Globus pallidus (tissue), 1 donor: ENCODE measurements at places on chromosomes 5 and 9.

DNA sequence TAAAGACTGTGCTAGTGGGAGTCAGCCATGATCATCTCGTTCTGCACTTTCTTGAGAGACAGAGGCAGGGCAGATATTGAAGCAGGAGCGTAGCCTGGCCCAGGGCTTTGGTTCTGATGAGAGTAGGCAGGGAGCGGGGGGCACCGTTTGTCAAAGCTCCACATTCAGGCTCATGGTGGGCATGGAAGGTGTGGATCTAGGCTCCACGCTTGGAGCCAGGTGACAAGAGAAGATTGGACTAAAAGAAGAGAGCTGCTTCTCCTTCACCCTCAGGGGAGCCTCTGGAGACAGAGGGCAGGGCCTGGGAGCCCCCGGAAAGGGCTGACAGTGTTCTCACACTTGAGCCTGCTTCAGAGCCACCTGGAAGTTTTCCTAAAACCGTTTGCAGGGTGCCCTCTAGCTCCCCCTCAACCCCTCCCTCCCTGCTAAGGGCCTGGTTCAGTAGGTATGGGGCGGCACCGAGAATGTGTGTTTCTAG lies 24.7 kb upstream of the FCN2 start:
- no peak for DNase-seq

DNA sequence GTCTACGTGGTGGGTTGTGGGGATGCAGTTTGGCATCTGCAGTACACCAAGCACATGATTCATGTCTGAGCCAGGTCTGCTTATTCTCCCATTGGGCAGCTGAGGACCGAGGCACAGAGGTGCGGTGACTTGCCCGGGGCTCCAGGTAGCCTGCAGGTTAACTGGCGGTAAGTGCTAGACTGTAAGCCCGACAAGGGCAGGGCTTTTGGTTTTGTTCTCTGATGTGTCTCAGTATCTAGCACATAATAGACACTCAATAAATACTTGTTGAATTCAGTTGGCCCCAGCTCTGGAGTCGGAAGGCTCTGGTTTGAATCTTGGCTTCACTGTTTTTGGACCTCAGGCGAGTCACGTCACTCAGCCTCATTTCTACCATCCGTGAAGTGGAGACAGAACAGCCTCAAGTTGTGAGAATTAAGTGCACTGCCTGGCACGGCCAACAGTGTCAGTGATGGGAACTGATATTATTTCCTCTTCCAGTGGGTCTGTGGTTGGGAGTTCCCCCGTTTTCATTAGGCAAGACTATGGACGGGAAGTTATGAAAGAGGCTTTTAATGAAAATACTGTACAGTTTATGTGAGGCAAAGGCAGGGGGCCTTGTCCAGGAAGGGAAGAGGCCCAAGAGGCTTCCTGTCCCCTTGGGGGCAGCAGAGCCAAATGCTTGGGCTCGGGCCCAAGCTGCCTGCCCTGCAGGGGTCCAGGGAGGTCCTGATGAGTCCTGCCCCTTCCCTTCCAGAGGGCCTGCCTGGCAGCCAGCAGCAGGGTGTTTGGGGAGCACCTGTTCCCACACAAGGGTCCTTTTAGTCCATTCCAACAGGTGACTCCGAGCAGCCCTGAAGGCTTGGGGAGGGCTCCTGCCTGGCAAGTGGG lies 3.3 kb downstream of the PRELID1 start:
- DNase-seq: peak; percentile 26

DNA sequence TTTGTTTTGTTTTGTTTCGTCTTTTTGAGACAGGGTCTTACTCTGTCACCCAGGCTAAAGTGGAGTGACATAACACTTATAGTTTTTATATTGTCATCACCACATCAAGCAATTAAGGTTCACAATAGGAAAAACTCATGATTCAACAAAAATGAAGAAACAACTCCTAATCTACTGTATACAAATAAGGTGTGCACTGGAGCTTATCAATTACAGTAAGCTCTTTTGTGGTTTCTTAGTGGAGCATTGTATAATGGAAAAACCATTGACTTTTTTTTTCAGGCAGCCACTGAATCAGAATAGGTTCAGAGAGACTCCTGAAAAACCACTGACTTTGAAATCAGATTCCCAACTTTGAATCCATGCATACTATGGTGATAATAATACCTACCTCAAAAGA lies 10.8 kb upstream of the PLIN2 start:
- DNase-seq: no peak

GRCh38 chr9:71692337-71692736 lies 76.0 kb downstream of the CEMIP2 start:
- no peak for DNase-seq

DNA sequence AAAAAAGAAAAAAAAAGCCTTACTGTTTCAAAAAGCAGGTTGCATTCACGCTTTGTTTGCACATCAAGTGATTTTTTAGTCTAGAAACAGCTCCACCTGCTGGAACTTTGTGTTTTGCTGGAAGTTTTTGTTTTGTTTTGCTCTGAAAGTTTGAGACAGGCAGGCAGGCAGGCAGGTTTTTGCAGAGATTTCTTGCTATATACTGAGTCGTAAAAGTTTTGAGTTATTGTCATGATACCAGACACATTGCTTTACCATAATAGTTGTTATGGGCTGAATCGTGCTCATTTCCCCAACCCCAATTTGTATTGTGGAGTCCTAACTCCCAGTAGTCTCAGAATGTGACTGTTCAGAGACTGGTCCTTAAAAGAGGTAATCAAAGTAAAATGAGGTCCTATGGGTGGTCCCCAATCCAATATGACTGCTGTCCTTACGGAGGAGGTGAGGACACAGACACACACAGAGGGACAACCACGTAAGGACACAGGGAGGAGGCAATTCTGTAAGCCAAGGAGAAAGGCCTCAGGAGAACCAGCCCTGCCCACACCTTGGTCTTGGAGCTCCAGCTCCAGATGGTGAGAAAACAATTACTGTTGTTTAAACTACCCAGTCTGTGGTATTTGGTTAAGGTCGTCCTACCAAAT lies 20.9 kb downstream of the OR2Y1 start:
- peak; percentile 1 for DNase-seq

GRCh38 chr9:89885156-89885555 lies 280.3 kb downstream of the GADD45G start:
- no peak for DNase-seq

- DNase-seq: no peak
Observed at GRCh38 chr5:172048539-172049101, 42.2 kb upstream of the FBXW11 start.

GRCh38 chr5:82674671-82675070 lies 396.5 kb upstream of the RPS23 start:
- DNase-seq: no peak

DNA sequence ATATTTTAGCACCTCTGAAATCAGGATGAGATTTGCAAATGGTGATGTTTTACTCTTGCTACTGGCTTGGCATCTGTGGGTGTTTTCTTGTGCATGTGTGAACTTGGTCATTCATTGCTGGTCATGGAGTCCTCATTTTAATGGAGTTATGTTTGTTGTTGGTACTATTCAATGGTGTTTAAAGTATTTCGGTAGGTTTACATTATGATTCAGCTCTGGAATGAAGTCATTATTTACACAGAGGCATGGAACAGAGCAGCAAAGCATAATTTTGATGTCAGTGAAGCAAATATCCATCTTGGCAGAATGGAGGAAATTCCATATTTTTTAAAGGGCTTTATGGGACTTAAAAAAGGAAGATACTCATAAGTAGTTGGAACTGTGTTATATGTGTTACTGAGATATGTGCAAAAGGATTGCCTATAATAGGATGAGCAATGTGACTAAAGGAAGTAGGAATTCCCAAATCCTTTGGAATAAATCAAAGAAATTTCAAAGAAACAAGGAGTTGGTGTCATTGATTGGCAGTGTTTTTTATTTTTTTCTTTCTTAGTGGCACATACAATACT lies 147.4 kb downstream of the ACTBL2 start:
- no peak for DNase-seq

DNA sequence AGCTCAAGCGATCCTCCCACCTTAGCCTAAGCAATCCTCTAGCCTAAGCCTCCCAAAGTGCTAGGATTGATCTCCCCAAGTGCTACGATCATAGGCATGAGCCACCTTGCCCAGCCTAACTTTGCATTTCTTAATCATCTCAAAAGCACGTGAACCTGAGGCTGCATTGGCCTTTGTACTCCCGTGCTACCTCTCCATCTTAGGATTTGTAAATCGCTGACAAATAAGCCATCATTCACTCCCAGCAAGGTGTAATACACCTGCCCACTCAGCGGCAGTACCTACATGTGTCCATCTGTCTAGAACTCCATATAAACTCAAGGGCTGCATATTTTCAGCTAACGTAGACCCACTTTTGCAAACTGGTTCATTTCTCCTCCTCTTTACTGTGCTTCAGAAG lies 2.8 kb downstream of the ANKH start:
- DNase-seq: no peak

DNA sequence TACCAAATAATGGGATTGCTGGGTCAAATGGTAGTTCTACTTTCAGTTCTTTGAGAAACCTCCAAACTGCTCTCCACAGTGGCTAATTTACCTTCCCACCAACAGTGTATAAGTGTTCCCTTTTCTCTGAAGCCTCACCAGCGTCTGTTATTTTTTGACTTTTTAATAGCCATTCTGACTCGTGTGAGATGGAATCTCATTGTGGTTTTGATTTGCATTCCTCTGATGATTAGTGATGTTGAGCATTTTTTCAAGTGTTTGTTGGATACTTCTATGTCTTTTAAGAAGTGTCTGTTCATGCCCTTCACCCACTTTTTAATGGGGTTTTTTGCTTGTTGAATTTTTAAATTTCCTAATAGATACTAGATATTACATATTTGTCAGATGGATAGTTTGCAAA lies 28.4 kb upstream of the SUSD1 start:
- no peak for DNase-seq

- DNase-seq: peak; percentile 66
Observed at GRCh38 chr5:154849791-154850201, 607 bp downstream of the FAXDC2 start.

DNA sequence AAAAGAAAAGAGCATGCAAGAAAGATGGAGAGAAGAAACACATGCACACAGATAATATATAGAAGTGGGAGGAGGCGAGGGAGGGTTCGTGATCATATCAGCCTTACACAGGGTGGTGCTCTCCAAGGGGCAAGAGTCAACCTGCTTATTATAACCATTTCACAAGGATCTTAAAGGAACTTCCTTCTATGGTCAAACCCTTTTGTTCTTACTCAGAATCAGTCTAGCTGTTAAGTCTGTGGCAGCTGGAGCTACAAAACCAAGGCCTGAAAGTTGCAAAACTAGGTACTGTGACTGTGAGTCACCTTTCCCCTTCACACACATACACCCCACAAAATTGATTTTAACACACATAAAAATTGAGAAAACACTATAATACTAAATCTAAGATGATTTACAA lies 18.5 kb upstream of the ERMP1 start:
- DNase-seq: no peak

DNA sequence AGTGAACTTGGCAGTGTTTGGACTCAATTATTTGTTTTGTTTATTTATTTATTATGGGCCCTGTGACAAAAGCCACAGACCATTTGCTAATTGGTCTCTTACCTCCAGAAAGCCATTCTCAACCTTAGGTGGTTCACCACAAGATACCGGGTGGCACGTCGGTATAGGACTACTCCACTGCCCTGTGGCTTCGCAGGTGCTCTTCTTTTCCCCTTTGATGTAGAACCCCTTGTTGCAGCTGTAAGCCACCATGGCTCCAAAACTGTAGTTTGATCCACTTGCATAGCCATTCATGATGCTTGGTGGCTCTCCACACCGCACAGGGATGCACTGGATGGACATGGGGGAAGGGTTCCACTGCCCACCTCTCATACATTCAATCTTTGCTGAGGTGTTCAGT lies 73.3 kb upstream of the TXNDC8 start:
- no peak for DNase-seq

GRCh38 chr5:66713998-66714397 lies 117.8 kb downstream of the MAST4 start:
- no peak for DNase-seq

DNA sequence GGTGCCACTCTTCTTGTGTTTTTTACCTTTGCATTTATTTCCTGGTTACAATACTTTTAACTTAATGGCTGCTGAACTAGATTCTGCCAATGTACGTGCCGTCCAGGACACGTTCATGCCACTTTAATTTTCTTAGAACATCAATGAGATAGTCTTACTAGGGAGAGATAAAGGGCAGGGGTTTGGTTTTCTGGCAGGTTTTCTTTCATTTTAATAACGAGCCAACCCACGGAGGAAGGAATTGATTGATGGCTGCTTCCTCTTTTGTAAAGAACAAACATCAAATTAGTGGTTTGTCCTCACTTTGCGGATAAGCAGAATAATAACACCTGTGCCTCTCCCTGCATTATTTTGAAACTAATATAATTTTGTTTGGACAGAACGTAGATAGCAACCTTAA lies 135.7 kb downstream of the DOCK8 start:
- DNase-seq: no peak

GRCh38 chr9:112063586-112063985 lies 111.5 kb downstream of the SUSD1 start:
- DNase-seq: no peak

DNA sequence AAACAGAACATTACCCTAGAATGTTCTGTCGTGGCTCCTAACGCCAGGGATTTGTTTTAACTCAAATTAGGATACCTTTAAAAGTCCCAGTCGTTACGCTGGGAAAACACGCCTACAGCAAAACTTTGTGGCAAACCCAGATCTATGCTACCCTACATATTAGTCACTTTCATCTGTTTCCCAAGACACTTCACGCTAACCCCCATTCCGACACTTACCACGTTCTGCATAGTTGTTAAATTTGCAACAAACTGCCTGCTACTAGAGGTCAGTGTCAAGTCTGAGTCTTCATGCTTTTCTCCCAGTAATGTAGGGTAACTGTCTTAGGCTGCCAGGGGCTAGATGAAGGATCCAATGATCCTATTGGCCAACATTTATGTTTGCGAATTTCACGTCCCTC lies 140.3 kb downstream of the RASEF start:
- DNase-seq: no peak

DNA sequence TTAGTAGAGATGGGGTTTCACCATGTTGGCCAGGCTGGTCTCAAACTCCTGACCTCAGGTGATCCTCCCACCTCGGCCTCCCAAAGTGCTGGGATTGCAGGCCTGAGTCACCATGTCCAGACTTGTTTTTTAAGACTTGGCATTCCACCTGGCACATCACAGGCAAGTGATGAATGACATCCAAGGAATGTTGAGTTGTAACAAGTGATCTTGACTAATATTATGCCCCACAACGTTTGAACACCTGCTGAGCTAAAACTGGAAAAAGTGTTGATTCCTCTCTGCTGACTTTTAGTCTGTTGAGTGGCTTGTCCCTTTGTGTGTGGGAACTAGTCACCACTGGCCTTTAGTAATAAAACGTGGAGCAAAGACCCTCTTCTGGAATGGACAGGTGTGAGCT lies 54.6 kb downstream of the SUB1 start:
- DNase-seq: no peak

DNA sequence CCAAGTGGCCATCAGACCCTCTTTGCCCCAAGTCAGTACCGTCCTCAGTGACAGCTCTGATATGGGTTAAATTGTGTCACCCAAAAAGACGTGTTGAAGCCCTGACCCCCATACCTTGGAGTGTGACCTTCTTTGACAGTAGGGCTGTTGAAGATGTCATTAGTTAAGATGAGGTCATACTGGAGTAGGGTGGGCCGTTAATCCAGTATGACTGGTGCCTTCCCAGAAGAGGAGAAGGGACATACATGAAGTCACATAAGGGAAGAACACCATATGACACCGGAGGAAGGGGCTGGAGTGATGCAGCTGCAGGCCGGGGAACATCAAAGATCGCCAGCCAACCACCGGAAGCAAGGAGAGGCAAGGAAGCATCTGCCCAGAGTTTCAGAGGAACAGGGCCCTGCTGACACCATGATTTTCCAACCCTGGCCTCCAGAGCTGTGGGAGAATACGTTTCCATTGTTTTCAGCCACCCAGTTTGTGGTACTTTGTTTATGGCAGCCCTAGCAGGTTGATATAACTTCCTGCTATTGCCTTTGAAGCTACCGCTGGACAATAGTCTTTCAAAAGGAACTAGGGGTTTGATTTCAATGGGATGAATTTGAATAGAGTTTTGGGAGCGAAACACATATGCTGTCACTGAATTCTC lies 36.4 kb upstream of the CPEB4 start:
- DNase-seq: no peak
